Activated naive CD8-positive, alpha-beta T cell treated with anti-CD3 and anti-CD28 coated beads, Interleukin-2, amount 50 U/mL, for 16 hours (primary cell): ENCODE measurements at places on chromosomes 11 and 22.

DNA sequence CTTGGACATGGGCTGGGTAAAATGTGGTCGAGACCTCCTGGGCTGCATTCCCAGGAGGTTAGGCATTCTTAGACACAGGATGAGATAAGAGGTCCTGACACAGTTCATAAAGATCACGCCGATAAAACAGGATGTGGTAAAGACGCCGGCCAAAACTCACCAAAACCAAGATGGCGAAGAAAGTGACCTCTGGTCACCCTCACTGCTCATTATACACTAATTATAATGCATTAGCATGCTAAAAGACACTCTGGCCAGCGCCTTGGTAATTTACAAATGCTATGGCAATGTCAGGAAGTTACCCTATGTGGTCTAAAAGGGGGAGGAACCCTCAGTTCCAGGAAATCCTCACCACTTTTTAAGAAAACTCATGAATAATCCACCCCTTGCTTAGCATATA is 983.3 kb downstream of the OPCML start:
- DNase-seq = no peak

DNA sequence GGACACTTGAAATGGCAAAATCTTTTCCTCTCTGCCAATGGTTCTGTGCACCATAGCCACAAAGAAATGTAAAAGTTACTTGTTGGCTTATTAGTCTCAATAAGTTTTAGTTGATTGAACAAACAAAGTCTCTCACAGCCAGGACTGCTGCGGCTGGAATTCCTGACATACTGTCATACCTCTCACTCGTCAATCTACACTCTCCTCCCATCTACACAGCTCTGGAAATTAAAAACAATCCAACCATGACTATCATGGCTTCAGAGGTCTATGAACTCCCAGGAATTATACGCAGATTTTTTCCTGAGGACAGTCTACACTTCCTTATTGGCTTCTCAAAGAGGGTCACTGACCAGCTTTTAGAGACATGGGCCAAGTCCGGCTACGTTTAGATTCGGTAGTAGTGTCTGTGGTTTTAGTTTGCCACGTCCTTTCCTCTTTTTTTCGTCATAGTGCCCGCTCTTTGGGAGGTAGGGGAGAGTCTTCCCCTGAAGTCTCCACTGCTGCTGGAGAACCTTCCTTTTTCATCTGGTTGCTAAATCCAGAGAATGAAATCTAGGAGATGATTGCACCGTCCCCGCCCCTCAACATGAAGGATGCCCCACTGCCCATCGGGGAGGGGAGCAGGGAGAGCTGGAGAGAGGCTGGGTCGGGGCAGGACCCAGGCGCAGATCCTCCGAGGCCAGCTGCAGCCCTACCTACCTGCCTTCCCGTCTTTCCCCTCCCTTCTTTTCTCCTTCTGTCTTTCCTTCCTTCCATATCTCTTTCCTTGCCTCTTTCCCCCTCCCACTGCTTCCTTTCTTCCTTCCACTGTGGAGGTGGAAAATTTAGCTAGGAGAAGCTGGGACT is 1.0 kb upstream of the PLEKHB1 start:
- no peak for DNase-seq

DNA sequence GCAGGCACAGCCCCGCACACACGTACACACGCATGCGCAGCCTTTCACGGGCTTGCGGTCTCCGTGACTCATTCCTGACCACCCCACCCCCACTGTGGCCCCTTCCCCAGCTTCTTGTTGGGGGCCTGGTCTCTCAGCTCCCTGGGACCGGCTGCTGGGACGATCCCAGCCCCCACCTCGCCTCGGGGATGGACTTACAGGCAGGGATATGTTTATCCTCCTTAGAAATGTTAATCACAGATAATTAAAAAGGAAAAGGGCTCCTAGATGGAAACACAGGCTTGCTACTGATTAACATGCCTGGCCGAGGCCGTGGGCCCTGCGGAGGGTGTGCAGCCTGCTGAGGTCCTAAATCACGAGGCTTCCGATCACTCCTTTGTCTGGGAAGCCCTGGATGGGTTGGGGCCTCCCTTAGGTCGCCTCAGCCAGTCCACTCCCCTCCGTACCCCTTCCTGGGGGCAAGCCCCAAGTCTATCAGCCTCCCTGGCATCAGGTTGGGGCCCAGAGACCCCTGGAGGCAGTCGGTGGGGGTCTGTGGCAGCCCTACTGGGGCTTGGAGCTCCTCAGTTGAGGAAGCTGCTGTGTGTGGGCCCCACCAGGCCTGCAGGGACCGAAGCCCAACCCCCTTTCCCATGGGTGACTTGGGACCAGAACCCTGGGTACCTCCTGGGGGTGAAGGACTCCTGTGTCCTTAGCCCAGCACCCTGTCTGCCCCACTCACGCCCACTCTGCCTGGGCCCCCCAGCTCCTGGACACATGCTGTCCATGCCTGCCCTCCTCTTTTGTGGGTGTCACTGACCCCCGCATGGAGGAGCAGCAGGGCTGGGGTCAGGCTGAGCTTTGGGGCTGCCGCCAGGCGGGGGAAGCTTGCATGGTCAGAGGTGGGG is 20.6 kb downstream of the TSPAN4 start:
- no peak for DNase-seq

GRCh38 chr22:19823902-19824211 is 30.8 kb downstream of the GNB1L start:
- no peak for DNase-seq
